ENCODE measurements at places on chromosomes 2 and 18.
A peak's percentile ranks its signal among the peaks of the same experiment; 100 is the strongest.

DNA sequence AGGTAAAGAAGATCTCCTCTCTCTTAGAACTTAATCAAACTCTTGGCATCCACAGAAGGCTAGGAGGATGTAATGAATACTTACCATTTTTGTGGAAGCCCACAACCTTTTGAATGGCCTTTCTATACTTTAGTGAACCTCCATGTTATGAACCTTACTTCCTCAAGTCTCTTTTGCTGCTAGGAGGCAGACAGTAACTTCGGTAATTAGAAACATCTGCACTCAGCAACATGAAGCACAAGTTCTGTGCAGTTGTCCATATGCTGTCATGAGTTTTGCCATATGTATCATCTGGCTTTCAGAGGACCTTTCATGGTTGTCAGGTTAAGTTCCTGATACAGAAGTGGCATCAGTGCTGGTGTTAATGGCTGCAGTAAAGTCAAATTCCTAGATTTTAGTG, 50.4 kb downstream of the PDK1 start:
- DNase-seq: no peak

GRCh38 chr2:112993831-112994230, 11.4 kb upstream of the IL36A start:
- DNase-seq: no peak

GRCh38 chr2:233501198-233502076, 65.1 kb downstream of the USP40 start:
- DNase-seq: no peak

- no peak for DNase-seq
Measured at GRCh38 chr18:68925268-68925667, 127.4 kb downstream of the CCDC102B start.

DNA sequence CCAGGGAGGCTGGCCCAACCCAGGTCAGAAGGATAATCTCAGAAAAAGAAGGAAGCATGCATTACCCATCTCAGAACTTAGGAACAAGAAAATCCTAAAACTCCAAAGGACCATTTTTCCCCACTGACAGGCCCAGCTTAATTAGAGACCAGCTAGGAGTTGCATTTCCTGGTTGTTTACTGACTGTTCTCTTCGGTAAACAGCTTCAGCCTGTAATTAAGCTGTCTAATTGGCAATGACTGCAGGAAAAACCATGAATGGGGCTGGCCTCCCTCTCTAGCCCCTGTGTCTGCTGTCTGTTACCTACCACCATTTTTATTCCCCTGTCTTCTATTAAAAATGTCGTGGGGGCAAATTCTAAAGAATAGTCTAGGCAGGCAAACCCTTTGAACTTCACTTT, 146.5 kb downstream of the AGAP1 start:
- DNase-seq: no peak

DNA sequence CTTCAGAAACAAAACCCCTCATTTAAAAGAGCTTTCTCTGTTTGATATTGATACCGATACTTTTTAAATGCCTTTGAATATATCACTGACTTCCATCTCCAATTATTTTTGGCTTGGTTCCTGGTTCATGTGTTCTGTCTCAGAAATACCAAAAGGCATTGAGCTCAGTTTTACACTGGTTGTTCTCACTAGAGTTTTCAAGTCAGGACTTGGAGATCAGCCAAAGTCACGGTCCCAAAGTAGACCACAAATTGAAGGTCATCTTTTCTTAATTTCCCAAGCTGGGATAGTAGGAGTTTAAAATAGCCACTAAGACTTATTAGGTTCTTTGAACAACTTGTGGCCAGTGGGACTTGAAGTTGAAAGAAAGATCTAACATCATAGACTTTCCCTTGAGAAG, 24.2 kb downstream of the DHRS9 start:
- no peak for DNase-seq

GRCh38 chr2:221741496-221742211, 169.6 kb upstream of the EPHA4 start:
- DNase-seq: no peak

GRCh38 chr2:79200762-79201161, 41.2 kb upstream of the REG3A start:
- no peak for DNase-seq

GRCh38 chr2:71608034-71608433, 154.7 kb downstream of the DYSF start:
- peak; percentile 7 for DNase-seq

- no peak for DNase-seq
Measured at GRCh38 chr2:112658301-112658700, 12.6 kb downstream of the SLC20A1 start.

- no peak for DNase-seq
Measured at GRCh38 chr2:168086851-168087250, 160.5 kb downstream of the STK39 start.

DNA sequence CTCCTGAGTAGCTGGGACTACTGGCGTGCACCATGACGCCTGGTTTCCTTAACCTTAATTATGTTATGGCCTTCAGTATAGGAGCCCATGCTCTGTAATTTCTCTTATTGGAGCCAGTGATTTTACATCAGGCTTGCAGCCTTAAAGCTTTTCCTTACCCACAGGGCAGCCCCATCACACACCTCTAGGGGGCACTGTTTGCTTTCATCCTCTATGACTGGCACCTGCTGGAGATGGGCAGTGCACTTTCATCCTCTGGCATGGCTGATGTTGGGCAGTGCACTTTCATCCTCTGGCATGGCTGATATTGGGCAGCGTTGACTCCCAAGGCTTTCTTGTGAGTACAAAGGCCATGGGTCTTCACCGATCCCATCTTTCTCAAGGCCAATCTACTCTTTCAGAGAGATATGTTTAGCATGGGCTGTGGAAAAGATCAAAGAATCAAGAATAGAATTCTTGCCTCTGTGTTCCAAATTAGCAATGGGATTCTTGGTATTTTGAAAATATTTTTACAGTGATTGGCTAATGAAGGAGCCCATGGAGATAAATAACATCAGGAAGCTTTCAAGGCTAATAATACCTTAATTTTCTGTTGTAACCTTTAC, 80.7 kb upstream of the MEX3C start:
- no peak for DNase-seq

DNA sequence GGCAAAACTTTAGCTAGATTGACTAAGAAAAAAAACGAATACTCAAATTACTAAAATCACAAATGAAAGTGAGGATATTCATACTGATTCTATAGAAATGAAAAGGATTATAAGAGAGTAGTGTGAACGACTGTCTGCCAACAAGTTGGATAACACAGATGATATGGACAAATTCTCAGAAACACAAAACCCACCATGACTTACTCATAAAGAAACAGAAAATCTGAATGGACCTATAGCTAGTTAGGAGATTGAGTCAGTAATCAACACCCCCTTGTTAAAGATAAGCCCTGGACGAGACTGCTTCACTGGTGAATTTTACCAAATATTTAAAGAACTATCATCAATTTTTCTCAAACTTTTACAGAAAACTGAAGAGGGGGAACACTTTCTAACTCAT, 108.8 kb upstream of the TMEM200C start:
- no peak for DNase-seq

DNA sequence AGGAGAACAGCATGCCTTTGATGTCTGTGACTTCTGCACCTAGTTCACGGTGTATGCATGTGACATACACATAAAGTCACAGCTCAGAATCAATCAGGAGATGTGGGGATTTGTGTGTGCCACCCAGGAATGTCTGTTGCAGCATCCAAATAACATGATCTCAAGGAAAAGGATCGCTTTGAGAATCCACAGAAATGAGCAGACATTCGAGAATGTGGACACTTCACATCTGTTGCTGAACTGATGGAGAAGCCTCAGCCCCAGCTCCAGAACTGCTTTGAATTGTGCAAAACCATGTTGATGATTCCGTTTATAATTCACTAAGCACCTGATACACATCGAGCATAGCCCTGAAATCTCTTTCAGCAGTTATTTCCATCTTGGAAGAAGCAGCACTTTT, 208.6 kb downstream of the CMPK2 start:
- no peak for DNase-seq

GRCh38 chr2:60849187-60849586, 32.2 kb upstream of the REL start:
- no peak for DNase-seq

- no peak for DNase-seq
Measured at GRCh38 chr2:95300450-95300849, 3.3 kb downstream of the KCNIP3 start.

DNA sequence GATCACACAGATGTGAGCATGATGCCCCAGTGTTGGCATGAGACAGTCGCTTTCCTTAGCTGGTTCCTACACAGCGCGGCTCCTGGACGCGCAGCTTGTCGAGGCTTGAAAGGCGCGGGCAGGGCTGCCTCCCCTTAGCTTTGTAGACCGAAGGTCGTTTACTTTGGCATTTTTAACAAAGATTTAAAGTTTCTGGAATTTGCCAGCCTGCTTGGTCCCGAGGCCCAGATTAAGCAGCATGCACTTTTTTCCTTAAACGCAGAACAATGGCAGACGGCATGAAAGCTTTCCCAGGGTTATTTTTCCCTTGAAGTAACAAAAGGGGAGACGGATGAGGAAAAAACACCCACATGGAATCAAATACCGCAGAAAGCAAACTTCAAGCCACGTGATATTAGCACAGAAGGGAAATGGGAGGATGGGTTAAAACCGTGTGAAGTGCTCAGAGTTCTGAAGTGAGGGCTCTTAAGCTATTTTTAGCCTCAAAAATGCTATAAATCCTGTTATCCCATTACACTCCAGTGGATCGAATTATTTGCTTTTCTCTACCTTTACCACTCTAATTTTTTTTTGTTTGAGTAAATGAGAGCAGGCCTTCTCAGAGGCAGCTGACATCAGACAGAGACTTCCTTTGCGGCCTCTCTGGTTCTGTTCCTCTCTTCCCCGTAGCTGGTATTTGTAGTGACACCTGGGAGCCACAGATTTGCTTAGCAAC, 55.7 kb downstream of the NPAS2 start:
- DNase-seq: no peak

DNA sequence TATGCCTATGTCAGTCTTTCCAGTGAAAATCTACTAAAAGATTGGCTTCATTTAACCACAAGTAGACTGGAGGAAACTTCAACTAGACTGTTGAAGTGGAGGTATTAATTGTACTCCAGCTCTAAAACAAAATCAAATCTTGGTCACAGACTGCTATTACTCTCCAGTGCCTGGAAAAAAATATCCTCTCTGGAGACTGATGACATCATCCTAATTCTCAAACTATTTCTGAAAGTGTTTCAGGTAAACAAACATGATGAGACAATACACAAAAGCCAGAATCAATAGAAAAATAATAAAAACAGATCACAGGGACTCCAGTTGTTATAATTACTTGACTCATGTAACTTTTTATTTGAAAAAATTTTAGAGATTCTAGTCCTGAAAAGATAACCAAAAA, 87.7 kb upstream of the MYO3B start:
- no peak for DNase-seq

DNA sequence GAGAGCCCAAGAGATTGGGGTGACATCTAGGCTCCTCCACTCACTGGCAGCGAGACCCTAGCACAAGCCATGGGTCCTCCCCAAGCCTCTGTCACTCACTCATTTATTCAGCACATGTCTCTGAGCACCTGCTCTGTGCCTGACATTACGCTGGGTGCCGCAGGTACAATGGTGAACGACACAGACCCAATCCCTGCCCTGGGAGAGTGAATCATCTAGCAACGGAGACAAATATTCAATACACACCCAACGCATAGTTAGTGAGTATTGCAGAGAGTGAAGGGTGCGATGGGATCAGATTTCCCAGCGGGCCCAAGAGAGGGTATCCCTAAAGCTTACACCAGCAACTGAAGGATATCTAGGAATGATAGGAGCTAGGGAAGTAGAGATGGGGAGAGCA, 45.5 kb downstream of the ZFP36L2 start:
- no peak for DNase-seq

- no peak for DNase-seq
Measured at GRCh38 chr2:187986390-187987105, 305.1 kb upstream of the GULP1 start.

- DNase-seq: no peak
Measured at GRCh38 chr2:232871835-232872736, 2.0 kb downstream of the SNORC start.

GRCh38 chr2:238846628-238847418, 1.1 kb upstream of the TWIST2 start:
- no peak for DNase-seq

GRCh38 chr2:36702781-36703180, 6.3 kb downstream of the VIT start:
- no peak for DNase-seq

DNA sequence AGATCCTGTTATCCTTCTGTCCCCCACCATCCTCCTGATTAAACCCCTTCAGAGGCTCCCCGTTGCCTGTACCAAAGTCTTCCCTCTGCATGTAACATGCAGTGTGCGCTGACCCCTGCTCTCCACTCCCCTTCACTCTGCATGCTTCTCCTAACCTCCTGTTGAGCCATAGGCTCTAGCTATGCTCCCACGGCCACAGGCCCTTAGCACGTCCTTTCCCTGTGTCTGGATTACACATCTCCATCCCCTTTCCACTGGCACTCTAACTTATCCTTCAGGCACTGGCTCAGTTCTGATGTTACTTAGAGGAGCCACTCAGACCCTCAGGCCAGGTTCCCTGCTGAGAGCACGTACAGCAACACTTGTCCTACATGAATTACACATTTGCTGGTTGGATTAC, 29.4 kb upstream of the EDAR start:
- no peak for DNase-seq

DNA sequence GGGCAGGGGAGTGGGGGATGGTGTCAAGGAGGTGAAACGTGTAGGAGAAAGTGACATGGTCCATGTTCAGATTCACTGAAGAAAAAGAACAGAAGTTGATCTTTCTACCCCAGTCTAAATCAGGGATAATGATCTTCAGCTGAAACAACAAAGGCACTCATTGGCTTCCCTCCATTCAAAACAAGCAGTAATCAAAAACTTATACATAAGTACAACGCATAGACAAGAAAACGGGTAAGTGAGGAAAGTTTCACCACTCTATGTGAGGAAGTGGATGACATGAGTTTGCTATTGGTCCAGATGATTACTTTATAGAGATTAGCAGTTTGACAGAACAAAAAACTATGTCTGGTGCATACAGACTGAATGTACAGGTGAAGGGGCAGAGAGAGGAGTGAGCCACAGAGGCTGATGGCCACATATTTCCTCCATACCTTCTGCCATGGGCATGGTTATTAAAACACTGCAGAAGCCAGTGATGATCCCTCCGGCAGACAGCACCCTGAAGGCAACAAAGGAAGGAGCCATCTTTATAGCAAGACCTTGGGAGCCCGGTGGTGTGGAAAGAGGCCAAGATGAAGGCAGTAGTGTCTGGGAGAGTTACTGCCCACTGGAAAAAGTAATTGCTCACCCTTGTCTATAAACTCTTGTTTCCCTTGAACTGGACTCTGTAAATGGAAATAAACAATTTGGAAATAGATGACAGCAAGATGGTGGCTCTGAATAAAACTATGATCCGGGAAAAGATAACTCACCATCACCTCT, 57.7 kb downstream of the SLC25A12 start:
- no peak for DNase-seq

Data from omental fat pad (tissue), 4 donors.